Endothelial cell (in vitro differentiated cells): ENCODE measurements at places on chromosomes 1 and 21. TPM values are rescaled to one million over a fixed set of nuclear protein-coding genes. Genes with fewer than 3 reads are reported as not detected.

DNA sequence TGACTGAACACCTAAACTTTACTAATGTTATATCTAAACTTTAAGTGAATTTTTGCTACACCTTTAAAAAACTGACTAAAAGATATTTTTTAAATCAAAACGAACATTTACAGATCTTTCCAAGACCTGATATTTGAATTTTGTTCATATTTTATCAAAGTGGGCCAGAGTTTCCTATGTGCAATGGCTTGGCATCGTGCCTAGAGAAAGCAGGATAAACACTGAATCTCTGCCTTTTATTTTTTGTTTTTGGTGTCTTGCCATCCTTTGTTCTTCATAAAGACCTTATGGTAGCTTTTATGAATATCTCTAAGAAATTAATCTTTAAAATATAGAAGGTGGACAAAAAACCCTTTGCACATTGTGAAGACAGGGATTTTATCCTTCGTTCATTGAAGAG lies 25.8 kb upstream of the VPS26C start:
- no peaks in the 10 kb centered on the region for H3K27me3 ChIP-seq
- H3K4me3 ChIP-seq: no peak overlapping the region
- H3K4me1 ChIP-seq: peaks cover 21% of the 10 kb centered on the region
- H3K36me3 ChIP-seq: no peaks in the 10 kb centered on the region
- H3K27ac ChIP-seq: no peak overlapping the region

Gene NBPF1
- 41.8 TPM for total RNA-seq

GRCh38 chr1:106584676-106585075 lies 471.8 kb upstream of the PRMT6 start:
- DNase-seq: no peak
- H3K27ac ChIP-seq: no peak overlapping the region
- H3K36me3 ChIP-seq: no peaks in the 10 kb centered on the region
- H3K4me3 ChIP-seq: no peak overlapping the region
- H3K4me1 ChIP-seq: no peaks in the 10 kb centered on the region
- H3K27me3 ChIP-seq: peaks cover 1% of the 10 kb centered on the region

Gene MYOC
- not detected for total RNA-seq

Gene CD53
- total RNA-seq: 20.6 TPM

Gene HPDL
- total RNA-seq: 2.5 TPM

- DNase-seq: no peak
- no peaks in the 10 kb centered on the region for H3K36me3 ChIP-seq
- H3K4me1 ChIP-seq: peaks cover 8% of the 10 kb centered on the region
- H3K27ac ChIP-seq: no peak overlapping the region
Measured at GRCh38 chr1:50983219-50983802, 13.3 kb downstream of the CDKN2C start.

Gene IGSF9
- total RNA-seq: 2.2 TPM
